ENCODE measurements at places on chromosomes 6 and 20. TPM values are rescaled to one million over a fixed set of nuclear protein-coding genes. Genes with fewer than 3 reads are reported as not detected.

PBX2 gene
- 32.6 TPM for total RNA-seq

NKX2-4 gene
- total RNA-seq, result 0.11 TPM

SIRPB1 gene
- 0.69 TPM for total RNA-seq

PTGIS gene
- 27.5 TPM for total RNA-seq

ADGB gene
- total RNA-seq, result 6.6 TPM

CDH26 gene
- total RNA-seq, result 5.0 TPM

DNA sequence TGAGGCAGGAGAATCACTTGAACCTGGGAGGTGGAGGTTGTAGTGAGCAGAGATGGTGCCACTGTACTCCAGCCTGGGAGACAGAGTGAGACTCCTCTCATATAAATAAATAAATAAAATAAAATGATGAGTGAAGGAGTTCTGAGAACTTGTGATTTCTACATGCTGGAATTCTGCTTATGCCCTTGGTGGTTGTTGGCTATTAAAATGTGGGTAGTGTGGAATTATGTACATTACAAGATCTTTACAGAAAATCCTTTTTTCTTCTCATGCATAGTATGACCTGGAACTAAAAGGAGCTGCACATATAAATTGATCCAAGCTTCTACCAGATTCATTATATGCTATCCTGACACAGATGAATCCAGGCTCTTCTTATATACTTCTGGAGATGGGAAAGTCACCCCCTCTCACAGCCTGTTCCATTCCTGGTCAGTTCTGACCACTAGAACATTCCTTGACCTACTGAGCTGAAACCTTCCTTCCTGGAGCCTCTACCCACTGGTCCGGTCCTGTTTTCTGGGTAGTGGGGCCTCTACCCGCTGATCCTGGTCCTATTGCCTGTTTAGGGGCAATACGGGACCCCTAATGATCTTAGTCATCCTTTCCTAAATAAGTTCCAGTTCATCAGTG, 37.7 kb upstream of the TAF8 start:
- H3K27ac ChIP-seq, result no peak overlapping the region
- no peak for DNase-seq
- peaks cover 14% of the 10 kb centered on the region for H3K4me1 ChIP-seq
- H3K36me3 ChIP-seq, result no peaks in the 10 kb centered on the region
- H3K4me3 ChIP-seq, result no peak overlapping the region
- H3K27me3 ChIP-seq, result no peaks in the 10 kb centered on the region

DNA sequence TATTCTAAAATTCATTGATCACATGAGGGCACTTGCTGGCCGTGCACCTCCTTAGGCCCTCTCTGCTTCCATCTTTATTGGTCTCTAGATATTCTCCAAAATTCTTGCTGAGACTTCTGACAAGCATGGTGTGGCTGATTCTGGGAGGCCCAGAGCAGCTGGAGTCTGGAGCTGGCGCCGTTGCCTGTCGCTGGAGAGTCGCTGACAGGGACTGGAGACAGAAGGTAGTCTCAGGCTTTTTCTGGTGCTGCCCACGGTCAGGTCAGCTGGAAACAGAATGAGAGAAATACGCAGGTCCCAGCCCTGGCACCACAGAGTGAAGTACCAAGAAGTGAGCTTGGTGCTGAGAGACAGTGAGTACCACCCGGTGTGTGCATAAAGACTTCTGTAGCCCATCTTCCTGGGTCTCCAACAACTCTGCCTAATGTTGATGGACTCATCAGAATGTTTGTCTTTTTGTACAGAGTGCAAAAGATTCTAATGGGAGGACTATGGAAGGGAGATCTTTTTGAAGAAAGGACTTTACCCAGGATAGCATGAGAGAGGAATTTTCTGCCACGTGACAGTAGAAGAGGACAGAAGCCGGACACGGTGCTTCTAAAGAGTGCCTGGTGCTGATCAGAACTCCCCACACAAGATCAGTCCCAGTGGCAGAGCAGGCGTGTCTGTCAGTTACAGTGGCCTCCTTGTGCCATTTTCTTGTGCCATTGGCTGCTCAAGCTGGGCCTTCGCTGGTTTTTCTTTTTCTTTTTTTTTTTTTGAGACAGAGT, 1.8 kb upstream of the ALDH8A1 start:
- H3K27ac ChIP-seq, result no peak overlapping the region
- no peak for DNase-seq

DNA sequence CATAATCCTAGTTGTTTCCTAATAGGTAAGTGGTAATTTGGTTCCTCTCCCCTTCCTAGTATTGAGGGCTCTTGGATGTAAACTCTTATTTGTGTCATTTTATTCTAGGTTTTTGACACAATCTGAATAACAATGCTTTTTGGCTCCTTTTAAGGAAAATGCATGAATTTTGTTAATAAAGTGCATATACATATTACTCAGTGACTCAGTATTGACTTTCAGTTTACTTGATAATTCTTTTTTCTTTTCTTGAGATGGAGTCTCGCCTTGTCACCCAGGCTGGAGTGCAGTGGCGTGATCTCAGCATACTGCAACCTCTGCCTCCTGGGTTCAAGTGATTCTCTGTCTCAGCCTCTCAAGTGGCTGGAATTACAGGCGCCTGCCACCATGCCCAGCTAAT, 19.1 kb downstream of the ITCH start:
- no peak overlapping the region for H3K27ac ChIP-seq
- no peak for DNase-seq
- peaks cover 7% of the 10 kb centered on the region for H3K36me3 ChIP-seq
- H3K4me3 ChIP-seq, result no peak overlapping the region
- H3K4me1 ChIP-seq, result no peaks in the 10 kb centered on the region

GRCh38 chr6:29770306-29770705, 47.1 kb downstream of the HLA-F start:
- H3K36me3 ChIP-seq, result no peaks in the 10 kb centered on the region
- no peak overlapping the region for H3K4me3 ChIP-seq
- no peak overlapping the region for H3K27ac ChIP-seq
- no peaks in the 10 kb centered on the region for H3K4me1 ChIP-seq
- no peak for DNase-seq

GRCh38 chr6:98944598-98945081, 3.1 kb downstream of the FBXL4 start:
- DNase-seq, result peak; percentile 29
- no peak overlapping the region for H3K27ac ChIP-seq
- H3K4me1 ChIP-seq, result peaks cover 3% of the 10 kb centered on the region
- no peaks in the 10 kb centered on the region for H3K27me3 ChIP-seq
- H3K36me3 ChIP-seq, result no peaks in the 10 kb centered on the region

GRCh38 chr6:3456898-3457709, at the start of gene SLC22A23:
SLC22A23 (minus strand) TSS chr6:3457050; CDS start chr6:3456559, 491 bp downstream.
- peak within 1 kb of the TSS; percentile 67 for H3K4me3 ChIP-seq
- DNase-seq, result peak; percentile 90
- peaks cover 29% of the 10 kb centered on the region for H3K4me1 ChIP-seq
- peak within 1 kb of the TSS; percentile 57 for H3K27ac ChIP-seq
- no peaks in the 10 kb centered on the region for H3K27me3 ChIP-seq

GRCh38 chr6:129749749-129750120, 39.8 kb upstream of the ARHGAP18 start:
- no peak for DNase-seq
- H3K36me3 ChIP-seq, result no peaks in the 10 kb centered on the region
- H3K27me3 ChIP-seq, result no peaks in the 10 kb centered on the region

DNA sequence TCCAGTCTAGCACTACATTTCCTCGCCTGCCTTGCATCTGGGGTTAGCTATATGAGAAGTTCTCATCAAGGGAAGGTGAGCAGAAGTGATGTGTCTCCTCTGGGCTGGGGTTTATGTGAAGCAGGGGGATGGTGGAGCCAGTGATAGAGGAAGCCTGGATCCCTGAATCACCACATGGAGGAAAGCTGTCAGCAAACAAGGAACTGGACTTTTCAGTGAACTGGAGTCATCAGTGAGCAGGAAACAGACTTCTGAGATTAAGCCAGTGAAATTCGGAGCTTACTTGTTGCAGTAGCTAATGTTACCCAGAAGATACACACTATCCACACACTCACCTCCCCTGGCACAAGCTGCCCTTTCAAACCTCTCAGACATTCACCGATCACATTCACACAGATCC, 13.4 kb upstream of the TOX2 start:
- no peaks in the 10 kb centered on the region for H3K27me3 ChIP-seq
- no peak for DNase-seq
- H3K4me1 ChIP-seq, result peaks cover 36% of the 10 kb centered on the region
- no peak overlapping the region for H3K27ac ChIP-seq

GRCh38 chr20:58981628-58982364, 740 bp downstream of the NELFCD start:
- DNase-seq, result peak; percentile 54
- no peak overlapping the region for H3K27ac ChIP-seq
- H3K4me3 ChIP-seq, result peak overlapping the region; percentile 58
- peaks cover 8% of the 10 kb centered on the region for H3K36me3 ChIP-seq

- no peak overlapping the region for H3K4me3 ChIP-seq
- no peaks in the 10 kb centered on the region for H3K36me3 ChIP-seq
- DNase-seq, result no peak
- no peaks in the 10 kb centered on the region for H3K4me1 ChIP-seq
- H3K27me3 ChIP-seq, result no peaks in the 10 kb centered on the region
These were observed 631.3 kb upstream of the IMPG1 start for GRCh38 chr6:76703786-76704185.

DNA sequence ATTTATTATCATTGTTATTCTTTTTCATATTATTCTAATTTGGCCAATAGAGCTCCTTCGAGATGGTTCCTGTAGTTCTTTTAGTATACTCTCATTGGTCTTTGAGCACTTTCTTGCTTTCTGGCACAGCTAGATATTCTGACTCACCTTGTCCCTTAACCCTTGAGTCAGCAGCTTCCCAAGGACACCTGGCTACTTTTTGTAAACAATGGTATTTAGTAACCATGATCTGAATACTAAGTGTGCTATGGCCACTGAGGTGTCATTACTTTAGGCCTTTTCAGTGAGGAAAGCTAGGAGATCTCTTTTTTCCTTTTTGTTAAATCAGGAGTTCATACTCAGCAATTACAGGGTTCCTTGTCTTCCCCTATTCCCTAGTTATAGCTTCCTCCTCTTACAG, 126.5 kb upstream of the CITED2 start:
- H3K4me3 ChIP-seq, result no peak overlapping the region
- H3K36me3 ChIP-seq, result no peaks in the 10 kb centered on the region
- no peaks in the 10 kb centered on the region for H3K27me3 ChIP-seq
- DNase-seq, result no peak
- H3K27ac ChIP-seq, result no peak overlapping the region

DNA sequence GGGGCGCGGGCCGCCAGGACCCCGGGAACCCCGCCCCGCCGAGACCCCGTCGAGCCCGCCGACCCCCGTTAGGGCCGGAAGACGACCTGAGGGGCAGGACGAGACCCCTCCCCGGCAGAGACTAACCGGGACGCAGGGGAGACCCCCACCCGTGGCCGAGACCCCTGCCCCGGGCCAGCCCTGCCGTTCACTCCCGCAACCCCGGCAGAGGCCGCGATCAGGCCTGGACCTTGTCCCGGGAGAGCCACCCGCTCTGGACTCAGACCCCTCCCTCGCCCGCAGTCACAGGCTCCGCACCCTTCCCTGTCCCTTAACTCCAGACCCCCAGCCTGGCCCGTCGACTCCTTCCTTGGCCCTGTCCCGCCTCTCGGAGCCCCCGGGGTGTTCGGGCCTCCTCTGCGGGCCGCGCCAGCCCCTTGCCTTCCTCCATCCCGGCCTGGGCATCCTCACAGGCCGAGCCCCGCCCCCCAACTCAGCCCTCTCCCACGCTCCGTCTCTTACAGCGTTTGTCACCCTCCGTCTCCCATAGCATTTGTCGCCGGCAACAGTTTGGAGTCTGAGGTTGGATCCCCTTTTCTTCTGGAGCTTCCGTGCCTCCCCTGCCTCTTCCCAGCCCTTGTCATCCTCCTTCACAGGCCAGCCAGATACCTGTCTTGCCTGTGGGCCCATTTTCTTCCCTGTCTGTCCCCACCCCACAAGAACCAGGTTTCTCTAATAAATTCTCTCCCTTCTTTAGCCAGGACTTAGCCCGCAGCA, 569 bp downstream of the TCEA2 start:
- H3K27ac ChIP-seq, result no peak overlapping the region
- H3K4me3 ChIP-seq, result peak overlapping the region; percentile 71
- H3K4me1 ChIP-seq, result peaks cover 33% of the 10 kb centered on the region

- H3K27me3 ChIP-seq, result no peaks in the 10 kb centered on the region
- no peak overlapping the region for H3K27ac ChIP-seq
- DNase-seq, result no peak
- H3K4me1 ChIP-seq, result no peaks in the 10 kb centered on the region
These were observed 145.1 kb downstream of the CDH4 start for GRCh38 chr20:61397146-61397545.

- H3K4me1 ChIP-seq, result peaks cover 26% of the 10 kb centered on the region
- peak overlapping the region; percentile 79 for H3K27ac ChIP-seq
- H3K4me3 ChIP-seq, result no peak overlapping the region
These were observed 58.2 kb upstream of the QKI start for GRCh38 chr6:163356324-163356723.

- H3K27ac ChIP-seq, result peak overlapping the region; percentile 79
- H3K4me1 ChIP-seq, result peaks cover 52% of the 10 kb centered on the region
- no peaks in the 10 kb centered on the region for H3K27me3 ChIP-seq
- no peak for DNase-seq
- peak overlapping the region; percentile 78 for H3K4me3 ChIP-seq
These were observed 672 bp downstream of the PREX1 start for GRCh38 chr20:48826883-48827771.

- no peak overlapping the region for H3K4me3 ChIP-seq
- no peaks in the 10 kb centered on the region for H3K36me3 ChIP-seq
- no peaks in the 10 kb centered on the region for H3K27me3 ChIP-seq
- no peak for DNase-seq
These were observed 135.8 kb upstream of the COL21A1 start for GRCh38 chr6:56383160-56383559.

GRCh38 chr6:137610702-137611101, 116.5 kb upstream of the OLIG3 start:
- H3K27ac ChIP-seq, result no peak overlapping the region
- H3K36me3 ChIP-seq, result no peaks in the 10 kb centered on the region
- DNase-seq, result no peak
- H3K4me3 ChIP-seq, result no peak overlapping the region
- no peaks in the 10 kb centered on the region for H3K4me1 ChIP-seq

GRCh38 chr20:57440678-57441509, 49.7 kb downstream of the RBM38 start:
- no peaks in the 10 kb centered on the region for H3K36me3 ChIP-seq
- peaks cover 37% of the 10 kb centered on the region for H3K4me1 ChIP-seq
- no peaks in the 10 kb centered on the region for H3K27me3 ChIP-seq
- no peak overlapping the region for H3K4me3 ChIP-seq
- no peak for DNase-seq
